ENCODE measurements at places on chromosomes 2 and 18. TPM values are rescaled to one million over a fixed set of nuclear protein-coding genes. Genes with fewer than 3 reads are reported as not detected.

The MAP4K3 gene
- 8.1 TPM for polyA plus RNA-seq

The SLC5A7 gene
- polyA plus RNA-seq, result 0.02 TPM

The GPAT2 gene
- polyA plus RNA-seq, result 0.43 TPM

The ARHGAP25 gene
- 4.0 TPM for polyA plus RNA-seq

The TUBA3E gene
- not detected for polyA plus RNA-seq

Data from esophagus (tissue), 2 donors.